ENCODE measurements at places on chromosomes 13 and 19. TPM values are rescaled to one million over a fixed set of nuclear protein-coding genes. Genes with fewer than 3 reads are reported as not detected.

The THSD8 gene
- 10.0 TPM for polyA plus RNA-seq

The PRTN3 gene
- polyA plus RNA-seq: not detected

The LPAR2 gene
- polyA plus RNA-seq: 5.6 TPM

The KLF1 gene
- polyA plus RNA-seq: not detected

The SPTBN4 gene
- 4.6 TPM for polyA plus RNA-seq

- peaks cover 5% of the 10 kb centered on the region for H3K4me1 ChIP-seq
- no peaks in the 10 kb centered on the region for H3K36me3 ChIP-seq
- H3K4me3 ChIP-seq: no peak overlapping the region
- no peak for DNase-seq
- H3K27ac ChIP-seq: no peak overlapping the region
These were observed 17.7 kb upstream of the SEMA6B start for GRCh38 chr19:4577020-4577782.

Measured in kidney (tissue), 22 donors.